LoVo (cell line): ENCODE measurements at places on chromosomes 11 and 22.

- no peak for DNase-seq
Measured at GRCh38 chr11:6567371-6567745, 36.1 kb downstream of the RRP8 start.

DNA sequence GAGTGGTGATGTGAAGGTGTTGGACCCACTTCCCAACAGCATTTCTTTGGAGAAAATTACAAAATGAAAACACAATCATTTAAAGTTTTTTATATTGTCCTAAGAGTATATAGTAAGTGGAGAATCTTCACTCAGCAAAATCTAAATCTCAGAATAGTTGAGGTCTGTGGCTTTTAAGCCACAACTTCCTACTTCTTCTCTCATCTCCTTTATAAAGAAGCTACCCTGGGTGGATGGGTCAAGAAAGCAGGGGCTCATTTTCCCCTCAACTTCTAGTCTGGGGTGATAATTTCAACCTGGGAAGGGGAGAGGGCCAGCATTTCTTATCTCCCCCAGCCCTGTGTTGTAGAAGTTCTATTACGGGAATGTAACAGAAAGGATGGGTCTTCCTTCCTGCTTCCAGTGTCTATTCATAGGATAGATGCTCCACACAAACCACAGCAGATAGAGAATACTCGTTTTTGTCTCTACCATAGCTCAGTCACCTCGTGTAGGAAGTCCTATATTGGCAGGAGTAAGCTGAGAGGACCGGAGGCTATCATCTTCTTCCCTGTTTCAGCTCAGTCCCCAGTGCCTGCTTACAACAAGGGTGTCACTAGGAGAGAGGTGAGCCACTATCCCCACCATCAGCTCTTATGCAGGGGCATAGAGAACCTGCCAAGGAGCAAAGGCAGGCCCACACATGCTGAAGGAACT lies 341.5 kb downstream of the CASP12 start:
- DNase-seq = no peak

DNA sequence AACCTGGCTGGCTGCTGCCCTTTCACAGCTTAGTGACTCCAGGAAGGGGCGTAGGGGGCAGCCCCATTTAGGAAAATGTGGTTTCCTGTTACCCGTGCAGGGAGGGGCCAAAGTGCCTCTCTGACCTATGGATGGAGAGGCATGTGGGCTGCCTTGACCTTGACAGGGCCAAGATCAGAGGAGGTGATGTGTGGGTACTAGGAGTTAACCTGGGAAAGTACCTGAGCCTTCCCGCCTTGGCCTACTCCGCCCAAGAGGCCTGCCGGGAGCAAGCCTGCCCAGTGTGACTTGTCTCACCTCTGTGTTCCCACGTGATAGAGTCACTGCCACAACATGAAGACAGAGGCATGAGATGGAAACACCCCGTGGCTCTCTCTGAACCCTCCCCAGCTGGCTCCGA lies 33.4 kb downstream of the GRAMD4 start:
- no peak for DNase-seq

GRCh38 chr11:36751335-36751781 lies 153.3 kb upstream of the RAG2 start:
- no peak for DNase-seq

GRCh38 chr11:2298795-2299761 lies 2.6 kb downstream of the C11orf21 start:
- peak; percentile 21 for DNase-seq

- DNase-seq = peak; percentile 37
Measured at GRCh38 chr11:32297611-32298011, 137.7 kb downstream of the WT1 start.

GRCh38 chr22:37228106-37229011 lies 15.7 kb downstream of the RAC2 start:
- DNase-seq = peak; percentile 12

- DNase-seq = no peak
Measured at GRCh38 chr11:130403271-130403804, 25.1 kb downstream of the ADAMTS8 start.

- DNase-seq = no peak
Measured at GRCh38 chr11:35323076-35323868, 96.1 kb downstream of the SLC1A2 start.

GRCh38 chr22:19213442-19214077 lies 35.0 kb upstream of the SLC25A1 start:
- DNase-seq = no peak

DNA sequence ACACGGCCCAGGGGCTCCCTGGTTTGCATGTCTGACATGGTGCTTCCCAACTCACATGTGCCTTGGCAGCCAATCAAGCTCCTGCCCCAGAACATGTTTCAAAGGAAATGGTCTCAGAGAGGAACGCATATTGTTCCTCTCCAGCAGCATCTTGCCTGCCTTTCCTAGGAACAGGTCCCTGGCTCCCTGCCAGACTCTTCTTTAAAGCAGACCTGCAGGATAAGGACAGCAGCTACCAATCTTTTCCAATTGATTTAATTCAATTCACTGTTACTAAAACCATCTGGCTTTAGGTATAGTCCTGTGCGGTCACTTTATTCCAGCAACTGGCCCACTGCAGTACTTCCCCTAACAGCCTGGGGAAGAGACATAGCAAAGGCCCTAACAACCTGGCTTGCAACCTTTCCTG lies 79.9 kb downstream of the AMBRA1 start:
- DNase-seq = no peak

DNA sequence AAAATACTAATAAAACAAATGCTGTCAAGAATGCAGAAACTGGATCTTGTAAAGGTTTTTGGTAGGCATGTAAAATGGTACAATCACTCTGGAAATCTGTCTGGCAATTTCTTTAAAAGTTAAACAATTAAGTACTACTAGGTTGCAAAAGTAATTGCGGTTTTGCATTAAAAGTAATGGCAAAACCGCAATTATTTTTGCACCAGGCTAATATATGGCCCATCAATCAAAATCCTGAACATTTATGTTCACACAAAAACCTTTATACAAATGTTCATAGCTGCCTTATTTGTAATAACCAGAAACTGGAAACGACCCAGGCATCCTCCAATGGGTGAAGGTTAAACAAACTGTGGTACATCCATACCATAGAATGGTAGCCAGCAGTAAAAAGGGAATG lies 24.6 kb upstream of the ZDHHC13 start:
- no peak for DNase-seq

DNA sequence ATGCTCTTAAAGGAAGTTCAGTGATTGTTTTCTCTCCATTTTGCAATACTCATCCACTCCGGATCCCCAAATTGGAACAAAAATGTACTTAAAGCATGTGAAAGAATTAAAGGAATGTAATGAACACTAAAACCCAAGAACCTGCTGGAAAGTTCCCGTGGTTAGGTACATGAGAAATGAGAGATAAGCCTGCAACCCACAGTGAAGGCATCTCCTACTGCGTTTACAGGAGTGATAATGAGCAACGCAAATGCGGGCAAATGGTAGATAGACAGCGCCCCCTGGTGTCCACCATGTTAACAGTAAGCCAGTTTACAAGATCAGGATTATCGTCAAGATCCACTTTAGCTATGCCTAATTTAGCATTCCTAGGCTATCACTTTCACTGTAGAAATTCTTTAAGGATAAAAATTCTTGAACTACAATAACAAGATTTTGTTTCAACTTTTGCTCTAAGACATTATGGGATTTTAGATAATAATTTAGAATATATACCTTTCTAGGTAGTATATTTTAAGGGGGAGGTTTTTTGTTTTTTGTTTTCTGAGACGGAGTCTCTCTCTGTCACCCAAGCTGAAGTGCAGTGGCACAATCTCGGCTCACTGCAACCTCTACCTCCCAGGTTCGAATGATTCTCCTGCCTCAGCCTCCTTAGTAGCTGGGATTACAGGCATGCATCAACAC lies 29.9 kb downstream of the ALG9 start:
- DNase-seq = peak; percentile 79
